Lower lobe of right lung (tissue), 2 donors: ENCODE measurements at places on chromosomes 1 and 21. TPM values are rescaled to one million over a fixed set of nuclear protein-coding genes. Genes with fewer than 3 reads are reported as not detected.
A peak's percentile ranks its signal among the peaks of the same experiment; 100 is the strongest.

DNA sequence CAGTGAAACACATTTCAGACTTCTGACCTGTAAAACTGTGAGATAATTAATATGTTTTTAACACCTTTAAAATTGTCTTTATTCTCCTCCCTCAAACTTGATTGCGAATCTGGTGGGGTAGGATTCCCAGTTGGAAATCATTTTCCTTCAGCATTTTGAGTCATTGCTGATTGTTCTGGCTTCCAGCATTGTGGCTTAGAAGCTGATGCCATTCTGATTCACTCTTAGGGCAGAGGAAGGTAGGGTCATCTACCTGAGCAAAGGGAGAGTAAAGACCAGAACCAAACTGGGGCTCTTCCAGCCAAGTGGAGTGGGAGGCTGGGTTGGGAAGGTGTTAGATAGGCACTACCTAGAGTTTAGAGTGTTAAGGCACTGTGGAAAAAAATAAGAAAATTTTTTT, 61.2 kb downstream of the MPZL1 start:
- no peak for DNase-seq
- H3K4me1 ChIP-seq = no peaks in the 10 kb centered on the region
- no peak overlapping the region for H3K4me3 ChIP-seq

The CACHD1 gene
- total RNA-seq = 32.0 TPM

DNA sequence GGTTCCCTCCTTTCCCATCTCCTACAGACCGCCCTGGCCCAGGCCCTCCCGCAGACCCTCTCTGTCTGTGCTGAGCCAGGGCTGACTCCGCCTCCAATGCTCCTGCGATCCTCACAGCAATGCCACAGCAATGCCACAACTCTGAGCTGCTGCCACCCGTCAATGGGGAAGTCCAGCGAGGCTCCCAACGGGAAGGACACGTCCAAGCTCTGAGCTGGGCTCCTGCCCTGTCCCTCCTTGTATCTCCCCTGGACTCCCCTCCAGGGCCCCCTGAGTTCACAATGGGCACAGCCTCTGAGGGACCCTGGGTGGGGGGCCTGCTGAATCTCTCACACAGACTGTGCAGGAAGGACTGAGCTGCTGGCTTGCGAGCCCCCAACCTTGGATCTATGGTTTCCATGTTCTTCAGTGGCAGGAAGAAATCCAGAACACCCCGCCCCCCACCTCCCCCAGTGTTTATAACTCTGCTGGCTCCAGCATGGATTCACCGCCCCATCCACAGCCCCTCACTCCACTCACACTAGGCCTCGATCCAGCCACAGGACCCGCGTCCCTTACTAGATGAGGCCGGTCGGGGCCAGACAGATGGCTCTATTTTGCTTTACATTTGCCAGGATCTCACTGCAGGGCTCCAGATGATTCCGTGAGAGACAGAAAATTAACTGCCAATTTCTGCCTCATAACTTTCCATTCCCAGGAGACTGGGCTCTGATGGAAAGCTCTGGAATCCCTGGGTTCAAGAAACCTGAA, 338.0 kb downstream of the MATN1 start:
- DNase-seq = no peak
- H3K4me1 ChIP-seq = peaks cover 2% of the 10 kb centered on the region
- no peak overlapping the region for H3K4me3 ChIP-seq
- no peak overlapping the region for H3K27ac ChIP-seq
- peaks cover 23% of the 10 kb centered on the region for H3K27me3 ChIP-seq

The MOV10 gene
- total RNA-seq = 72.3 TPM

DNA sequence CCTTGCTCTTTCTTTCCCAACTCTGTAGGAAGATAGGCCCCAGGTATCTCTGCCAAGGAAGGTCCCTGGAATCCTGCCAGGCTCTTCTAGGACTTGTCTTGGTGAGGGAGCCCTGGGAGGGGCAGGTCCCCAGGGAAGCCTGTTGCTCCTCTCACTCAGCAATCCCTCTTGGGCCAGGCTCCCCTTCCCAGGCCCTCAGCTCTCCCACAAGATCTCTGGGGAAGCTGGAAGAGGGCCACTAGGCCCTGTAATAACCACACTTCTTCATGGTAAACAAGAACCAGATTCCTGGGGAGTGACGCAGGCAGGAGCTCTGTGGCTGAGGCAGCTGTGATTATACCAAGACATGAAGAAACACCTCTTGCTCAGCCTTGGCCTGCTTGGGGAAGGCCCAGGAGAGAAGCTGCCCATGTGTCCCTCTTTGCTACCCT, 9.9 kb upstream of the MAPKAPK2 start:
- H3K27ac ChIP-seq = peak overlapping the region; percentile 74
- DNase-seq = peak; percentile 85
- no peaks in the 10 kb centered on the region for H3K36me3 ChIP-seq

DNA sequence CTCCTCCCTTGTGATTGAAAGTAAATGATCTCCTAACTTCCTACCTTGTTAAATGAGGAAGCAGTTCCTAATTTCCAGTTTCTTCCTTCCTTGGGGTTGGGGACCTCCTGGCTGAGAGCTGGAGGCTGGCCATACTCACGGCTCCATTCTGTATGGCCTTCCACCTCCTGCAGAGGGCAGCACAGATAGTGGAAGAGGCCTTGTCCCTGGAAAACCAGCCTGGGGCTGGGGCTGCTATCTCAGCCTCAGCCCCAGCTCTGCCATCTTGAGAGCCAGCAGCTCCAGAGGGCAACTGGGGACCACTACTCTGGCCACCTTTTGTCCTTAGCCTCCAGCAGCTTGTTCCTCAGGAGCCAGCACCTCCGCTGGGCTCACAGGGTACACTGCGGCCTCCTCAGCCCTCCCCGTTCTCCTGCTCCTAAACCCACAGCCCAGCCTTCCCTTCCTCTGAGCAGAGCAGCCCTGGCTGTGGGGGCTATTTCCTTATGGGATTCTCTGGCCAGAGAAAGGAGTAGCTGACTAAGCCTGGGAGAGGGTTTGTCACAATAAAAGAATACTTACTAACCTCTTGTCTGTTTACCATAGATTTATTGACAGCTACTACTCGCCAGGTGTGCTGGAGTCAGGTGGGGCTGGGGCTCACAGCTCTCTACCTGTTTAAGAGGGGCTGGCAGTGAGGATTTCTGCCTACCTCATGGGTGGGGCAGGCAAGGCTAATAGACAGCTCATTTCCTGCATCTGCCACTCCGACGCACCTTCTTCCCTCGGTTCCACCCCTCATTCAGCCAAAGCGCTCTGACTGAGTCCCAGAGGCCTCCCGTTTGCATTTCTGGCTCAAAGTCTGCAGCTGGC, 6.3 kb downstream of the TMEM234 start:
- H3K4me3 ChIP-seq = no peak overlapping the region
- peak; percentile 55 for DNase-seq
- no peak overlapping the region for H3K27ac ChIP-seq

- peak; percentile 23 for DNase-seq
- H3K27ac ChIP-seq = no peak overlapping the region
- no peaks in the 10 kb centered on the region for H3K36me3 ChIP-seq
- H3K4me1 ChIP-seq = no peaks in the 10 kb centered on the region
Observed at GRCh38 chr1:1086911-1087341, 12.8 kb upstream of the RNF223 start.

The SLAMF9 gene
- total RNA-seq = not detected

The STYXL2 gene
- 0.09 TPM for total RNA-seq

DNA sequence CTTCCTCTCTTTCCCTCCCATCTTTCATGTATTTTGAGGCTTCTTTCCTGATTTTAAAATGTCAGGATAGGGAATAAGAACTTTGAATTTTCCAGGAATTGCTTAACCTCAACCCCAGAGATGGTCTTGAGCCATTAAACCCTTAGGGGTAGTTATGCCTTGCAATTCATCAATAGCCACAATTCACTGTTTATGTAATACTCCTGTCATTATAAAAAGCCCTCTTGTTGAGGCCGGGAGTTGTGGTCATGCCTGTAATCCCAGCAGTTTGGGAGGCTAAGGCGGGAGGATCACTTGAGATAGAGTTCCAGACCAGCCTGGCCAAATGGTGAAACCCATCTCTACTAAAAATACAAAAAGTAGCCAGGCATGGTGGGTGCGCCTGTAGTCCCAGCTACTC, 24.5 kb downstream of the SPATA45 start:
- H3K27ac ChIP-seq = no peak overlapping the region
- H3K27me3 ChIP-seq = no peaks in the 10 kb centered on the region
- H3K4me1 ChIP-seq = peaks cover 12% of the 10 kb centered on the region

DNA sequence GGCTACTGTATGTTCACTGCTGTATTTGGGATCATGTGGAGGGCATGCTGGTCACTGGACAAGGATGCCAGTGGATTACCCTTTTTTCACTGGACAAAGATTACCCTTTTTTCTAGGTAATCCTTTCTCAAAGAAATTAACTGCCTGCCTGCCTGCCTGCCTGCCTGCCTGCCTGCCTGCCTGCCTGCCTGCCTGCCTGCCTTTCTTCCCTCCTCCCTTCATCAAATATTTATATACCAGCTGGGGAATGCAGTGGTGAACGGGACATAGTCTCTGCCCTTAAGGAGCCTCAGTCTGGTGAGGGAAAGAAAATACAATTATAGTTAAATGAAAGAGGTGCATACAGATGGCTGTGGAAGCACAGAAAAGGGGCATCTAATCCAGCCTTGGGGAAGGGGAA, 85.0 kb downstream of the PGM1 start:
- H3K4me1 ChIP-seq = peaks cover 10% of the 10 kb centered on the region
- H3K27me3 ChIP-seq = no peaks in the 10 kb centered on the region
- no peak overlapping the region for H3K27ac ChIP-seq

DNA sequence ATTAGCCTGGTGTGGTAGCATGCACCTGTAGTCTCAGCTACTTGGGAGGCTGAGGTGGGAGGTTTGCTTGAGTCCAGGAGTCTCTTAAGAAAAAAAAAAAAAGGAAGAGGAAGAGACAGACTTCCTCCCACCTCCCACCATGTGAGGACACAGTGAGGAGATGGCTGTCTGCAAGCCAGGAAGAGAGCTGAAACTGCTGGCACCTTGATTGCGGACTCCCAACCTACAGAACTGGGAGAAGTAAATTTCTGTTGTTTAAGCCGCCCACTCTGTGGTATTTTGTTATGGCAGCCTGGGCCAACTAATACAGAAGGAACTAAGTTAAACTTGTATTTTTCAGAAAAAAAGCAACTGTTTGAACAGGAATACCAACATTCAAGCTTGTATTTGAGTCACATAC, 21.7 kb downstream of the DOP1B start:
- no peaks in the 10 kb centered on the region for H3K36me3 ChIP-seq
- H3K27ac ChIP-seq = no peak overlapping the region
- H3K27me3 ChIP-seq = no peaks in the 10 kb centered on the region
- H3K4me1 ChIP-seq = no peaks in the 10 kb centered on the region
